ENCODE measurements at places on chromosomes 4 and X. TPM values are rescaled to one million over a fixed set of nuclear protein-coding genes. Genes with fewer than 3 reads are reported as not detected.

WNK3 gene
- polyA plus RNA-seq = 0.43 TPM

GRCh38 chr4:7753931-7754465, 185.7 kb downstream of the AFAP1 start:
- H3K36me3 ChIP-seq = no peaks in the 10 kb centered on the region
- no peak overlapping the region for H3K27ac ChIP-seq
- no peaks in the 10 kb centered on the region for H3K27me3 ChIP-seq
- no peaks in the 10 kb centered on the region for H3K4me1 ChIP-seq
- DNase-seq = no peak

TMPRSS11D gene
- 0.13 TPM for polyA plus RNA-seq

DNA sequence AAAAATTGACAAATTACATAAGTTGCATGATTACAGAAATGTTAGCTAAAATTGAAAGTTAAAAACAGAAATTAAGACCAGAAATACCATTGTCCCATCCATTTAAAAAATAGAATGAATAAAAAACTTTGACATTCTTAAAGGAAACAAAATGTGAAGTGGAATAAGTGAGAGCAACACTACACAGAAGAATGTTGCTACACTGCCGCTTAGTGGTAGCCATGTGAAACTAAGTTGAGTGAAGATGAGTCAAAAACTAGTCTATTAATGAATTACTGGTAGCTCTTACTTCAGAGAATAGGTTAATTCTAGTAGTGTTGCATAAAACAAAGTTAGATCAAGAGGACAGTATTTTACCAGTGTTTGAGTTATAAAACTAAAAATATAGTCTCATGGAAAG, 571.0 kb upstream of the KLHL4 start:
- H3K27me3 ChIP-seq = no peaks in the 10 kb centered on the region
- H3K27ac ChIP-seq = no peak overlapping the region
- H3K4me1 ChIP-seq = no peaks in the 10 kb centered on the region
- no peaks in the 10 kb centered on the region for H3K36me3 ChIP-seq

GRCh38 chrX:31201503-31201902, 129.7 kb upstream of the FTHL17 start:
- no peak for DNase-seq
- no peaks in the 10 kb centered on the region for H3K27me3 ChIP-seq
- no peak overlapping the region for H3K27ac ChIP-seq
- H3K4me1 ChIP-seq = no peaks in the 10 kb centered on the region

DNA sequence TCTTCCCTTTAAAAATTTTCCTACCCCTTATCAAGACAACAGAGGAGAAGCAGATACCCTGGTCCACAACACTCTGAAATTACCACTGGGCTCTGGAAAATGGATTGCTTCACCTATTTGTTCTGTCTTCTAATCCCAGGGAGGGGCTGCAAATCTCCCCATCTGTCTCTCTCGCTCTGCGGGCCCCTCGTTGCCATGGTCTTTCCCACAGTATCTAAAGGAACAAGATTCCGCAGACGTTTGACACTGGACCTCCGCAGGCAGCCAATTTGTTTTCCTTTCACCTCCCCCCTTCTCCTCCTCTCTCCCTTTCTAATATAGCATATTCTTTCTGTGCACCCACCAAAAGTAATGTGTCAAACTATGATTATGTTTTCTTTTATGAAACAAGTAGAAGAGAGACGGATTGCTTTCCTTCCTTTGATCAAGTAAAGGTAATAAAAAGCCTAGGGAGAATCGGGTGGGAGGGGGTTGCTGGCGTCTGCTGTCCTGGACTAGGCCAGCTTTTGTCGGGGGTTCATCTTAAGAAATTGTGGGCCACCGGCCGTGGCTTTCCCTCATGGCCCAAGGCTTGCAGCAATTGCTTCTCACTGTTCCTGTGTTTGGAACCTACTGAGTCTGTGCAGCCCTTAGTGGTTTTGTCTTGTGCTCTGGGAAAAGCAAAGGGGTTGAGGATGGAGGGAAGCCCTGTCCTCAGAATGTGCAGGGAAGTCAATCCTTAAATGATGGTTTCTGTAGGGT, 81.0 kb downstream of the MGST2 start:
- H3K4me1 ChIP-seq = no peaks in the 10 kb centered on the region
- H3K4me3 ChIP-seq = no peak overlapping the region
- no peak for DNase-seq
- H3K27ac ChIP-seq = no peak overlapping the region
- H3K36me3 ChIP-seq = no peaks in the 10 kb centered on the region

ADH1A gene
- 0.67 TPM for polyA plus RNA-seq

GRCh38 chr4:80393246-80393969, 57.9 kb downstream of the CFAP299 start:
- H3K27ac ChIP-seq = no peak overlapping the region
- H3K4me3 ChIP-seq = no peak overlapping the region
- no peaks in the 10 kb centered on the region for H3K27me3 ChIP-seq

GRCh38 chr4:142104041-142104440, 467.7 kb downstream of the IL15 start:
- no peaks in the 10 kb centered on the region for H3K36me3 ChIP-seq
- no peaks in the 10 kb centered on the region for H3K27me3 ChIP-seq
- no peak overlapping the region for H3K4me3 ChIP-seq
- no peaks in the 10 kb centered on the region for H3K4me1 ChIP-seq
- no peak overlapping the region for H3K27ac ChIP-seq

DNA sequence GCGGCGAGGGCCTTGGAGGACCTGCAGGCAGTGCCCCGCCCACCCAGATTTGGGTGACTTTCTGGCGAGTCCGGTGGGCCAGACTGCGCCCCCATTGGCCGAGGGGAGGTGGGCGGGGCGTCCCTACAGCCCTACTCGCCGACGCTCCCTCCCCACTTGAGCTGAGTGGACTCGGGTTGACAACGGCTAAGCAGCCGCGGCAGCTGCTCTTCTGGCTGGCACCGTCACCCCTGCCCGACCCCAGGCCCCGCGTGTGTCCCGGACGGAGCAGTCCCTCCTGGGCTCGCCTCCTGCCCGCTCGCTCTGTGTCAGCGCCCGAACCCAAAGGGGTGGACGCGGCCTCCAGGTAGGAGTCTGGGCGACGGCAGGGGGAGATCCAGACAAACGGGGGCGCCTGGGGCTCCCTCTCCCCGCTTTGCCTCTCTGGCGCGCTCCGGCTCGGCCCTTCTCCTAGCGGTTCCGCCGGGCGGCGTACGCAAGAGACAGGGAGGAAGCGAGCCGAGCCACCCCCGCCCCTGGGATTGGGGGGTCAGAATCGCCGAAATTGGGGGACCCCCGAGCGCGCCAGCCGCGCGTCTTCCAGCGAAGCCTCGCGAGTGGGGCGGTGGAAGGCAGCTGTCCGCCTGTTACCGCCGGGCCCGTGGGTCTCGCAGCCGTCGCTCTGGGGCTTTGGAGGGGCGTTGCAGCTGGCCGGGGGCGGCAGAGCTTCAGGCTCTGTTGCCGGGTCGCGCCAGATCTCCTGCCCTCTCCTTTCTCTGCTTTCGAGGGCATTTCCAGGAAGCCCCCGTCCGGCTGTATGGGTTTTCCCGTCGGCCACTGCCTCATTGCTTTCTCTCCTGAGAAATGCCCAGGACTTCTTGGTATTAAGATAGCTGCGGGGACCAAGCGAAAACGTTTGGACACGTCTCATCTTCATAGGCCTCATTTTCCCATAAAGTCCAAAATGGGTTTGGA, 46.3 kb downstream of the STARD8 start:
- H3K27me3 ChIP-seq = no peaks in the 10 kb centered on the region
- peak overlapping the region; percentile 28 for H3K4me3 ChIP-seq
- H3K27ac ChIP-seq = no peak overlapping the region
- DNase-seq = peak; percentile 90
- H3K4me1 ChIP-seq = no peaks in the 10 kb centered on the region
- no peaks in the 10 kb centered on the region for H3K36me3 ChIP-seq

- no peaks in the 10 kb centered on the region for H3K36me3 ChIP-seq
- no peak overlapping the region for H3K4me3 ChIP-seq
- no peak overlapping the region for H3K27ac ChIP-seq
Observed at GRCh38 chr4:52911684-52912294, 49.7 kb downstream of the RASL11B start.

DNA sequence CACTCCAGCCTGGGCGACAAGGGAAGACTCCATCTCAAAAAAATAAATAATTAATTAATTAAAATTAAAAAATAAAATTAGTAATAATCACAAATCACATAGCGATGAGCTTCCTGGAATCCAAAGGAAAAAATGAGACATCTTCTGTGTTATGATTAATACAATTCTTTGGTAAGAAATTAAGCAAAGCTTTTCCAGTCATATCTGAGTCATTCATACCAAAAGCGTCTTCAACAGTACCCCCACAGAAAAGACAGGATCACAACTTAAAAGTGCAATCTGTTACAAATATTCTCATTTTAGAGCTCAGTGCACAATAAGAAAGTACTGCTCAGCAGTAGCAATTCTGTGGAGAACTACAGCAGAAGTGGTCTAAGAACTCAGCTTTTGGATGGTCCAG, 168.5 kb upstream of the MXRA5 start:
- no peak overlapping the region for H3K4me3 ChIP-seq
- H3K27me3 ChIP-seq = no peaks in the 10 kb centered on the region
- H3K36me3 ChIP-seq = no peaks in the 10 kb centered on the region
- H3K27ac ChIP-seq = no peak overlapping the region
- DNase-seq = no peak

GRCh38 chr4:99817309-99817890, 773 bp downstream of the DAPP1 start:
- no peak for DNase-seq
- no peak overlapping the region for H3K4me3 ChIP-seq
- H3K4me1 ChIP-seq = no peaks in the 10 kb centered on the region
- no peaks in the 10 kb centered on the region for H3K36me3 ChIP-seq
- no peak overlapping the region for H3K27ac ChIP-seq

- H3K4me1 ChIP-seq = no peaks in the 10 kb centered on the region
- no peaks in the 10 kb centered on the region for H3K27me3 ChIP-seq
- H3K27ac ChIP-seq = no peak overlapping the region
- DNase-seq = no peak
Observed at GRCh38 chr4:25062098-25062497, 31.4 kb upstream of the LGI2 start.

- no peak for DNase-seq
- no peaks in the 10 kb centered on the region for H3K27me3 ChIP-seq
- no peak overlapping the region for H3K27ac ChIP-seq
- no peak overlapping the region for H3K4me3 ChIP-seq
Observed at GRCh38 chr4:150710770-150711375, 128.9 kb downstream of the MAB21L2 start.

- no peaks in the 10 kb centered on the region for H3K4me1 ChIP-seq
- DNase-seq = no peak
- H3K27me3 ChIP-seq = no peaks in the 10 kb centered on the region
- H3K4me3 ChIP-seq = no peak overlapping the region
Observed at GRCh38 chr4:121642292-121642691, 54.5 kb downstream of the ANXA5 start.

- peak within 1 kb of the TSS; percentile 90 for H3K4me3 ChIP-seq
- no peaks in the 10 kb centered on the region for H3K27me3 ChIP-seq
- DNase-seq = peak; percentile 81
- H3K36me3 ChIP-seq = no peaks in the 10 kb centered on the region
- no peak within 1 kb of the TSS for H3K27ac ChIP-seq
Observed at GRCh38 chrX:100731441-100732281, at the start of gene SYTL4. SYTL4 (minus strand) TSS chrX:100732121; CDS start chrX:100702037, 30,084 bp downstream.

- no peaks in the 10 kb centered on the region for H3K36me3 ChIP-seq
- H3K27me3 ChIP-seq = no peaks in the 10 kb centered on the region
- no peak overlapping the region for H3K4me3 ChIP-seq
Observed at GRCh38 chr4:13535118-13535517, 9.2 kb downstream of the NKX3-2 start.

DNA sequence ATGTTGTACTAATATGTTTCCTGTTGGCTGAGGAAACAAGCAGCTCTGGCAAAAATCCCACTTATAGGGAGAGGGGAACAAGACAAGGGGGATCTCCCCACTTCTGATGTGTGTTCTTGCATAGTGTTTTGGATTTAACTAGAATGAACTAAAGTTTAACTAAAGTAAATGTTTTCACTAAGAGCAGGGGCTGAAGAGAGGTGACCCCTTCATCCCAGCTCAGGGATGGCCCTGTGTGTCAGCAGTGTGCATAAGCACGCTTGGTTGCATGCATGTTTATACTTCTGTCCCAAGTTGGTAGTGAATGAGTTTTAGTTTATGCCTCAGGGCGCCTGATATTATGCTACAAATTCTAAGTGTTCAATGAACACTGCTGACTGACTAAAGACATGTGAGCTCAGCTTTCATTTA, 169.4 kb downstream of the MGST2 start:
- H3K4me3 ChIP-seq = no peak overlapping the region
- H3K27ac ChIP-seq = no peak overlapping the region
- H3K4me1 ChIP-seq = no peaks in the 10 kb centered on the region
- H3K36me3 ChIP-seq = no peaks in the 10 kb centered on the region
- H3K27me3 ChIP-seq = no peaks in the 10 kb centered on the region

- no peaks in the 10 kb centered on the region for H3K36me3 ChIP-seq
- no peaks in the 10 kb centered on the region for H3K27me3 ChIP-seq
- H3K4me1 ChIP-seq = no peaks in the 10 kb centered on the region
- H3K27ac ChIP-seq = no peak overlapping the region
- no peak overlapping the region for H3K4me3 ChIP-seq
- no peak for DNase-seq
Observed at GRCh38 chr4:188452097-188452496, 312.9 kb downstream of the TRIML1 start.

DNA sequence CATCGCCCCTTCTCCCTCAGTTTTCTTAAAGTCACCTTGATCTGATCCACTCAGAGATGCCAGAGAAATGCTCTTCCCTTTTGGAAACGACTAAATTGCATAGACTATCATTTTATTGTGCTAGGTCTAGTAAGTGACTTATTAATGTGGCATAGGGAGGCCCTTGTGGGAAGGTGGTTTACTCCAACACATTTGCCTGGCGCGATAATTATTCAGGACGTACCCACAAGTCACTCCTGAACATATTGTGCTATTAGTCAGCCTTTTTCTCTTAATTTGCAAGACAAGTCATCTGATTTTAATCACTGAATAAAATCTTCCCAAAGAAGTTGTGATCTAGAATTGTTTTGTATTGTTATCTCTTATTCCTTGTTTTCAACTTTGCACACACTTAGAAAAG, 7.6 kb downstream of the ENPEP start:
- no peaks in the 10 kb centered on the region for H3K27me3 ChIP-seq
- no peak for DNase-seq
- H3K36me3 ChIP-seq = no peaks in the 10 kb centered on the region
- no peak overlapping the region for H3K27ac ChIP-seq
- no peak overlapping the region for H3K4me3 ChIP-seq
